Fibroblast of pulmonary artery (primary cell): ENCODE measurements at places on chromosomes 7 and 10.
A peak's percentile ranks its signal among the peaks of the same experiment; 100 is the strongest.

DNA sequence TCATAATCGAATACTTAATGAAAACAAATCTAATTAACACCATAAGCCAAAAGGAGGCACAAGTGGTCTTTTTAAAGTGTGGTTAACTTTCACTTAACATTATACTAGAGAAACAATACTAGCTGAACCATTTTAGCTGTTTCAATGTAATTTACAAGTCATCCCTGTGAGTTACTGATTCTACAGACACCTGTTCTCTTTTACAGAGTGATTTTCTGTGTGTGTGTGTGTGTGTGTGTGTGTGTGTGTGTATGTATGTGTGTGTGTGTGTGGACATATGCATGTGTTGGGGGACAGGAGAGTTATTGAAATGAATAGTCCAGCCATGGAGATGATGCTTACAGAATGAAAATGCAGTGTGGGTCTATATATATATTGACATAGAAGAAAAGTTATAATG lies 200.2 kb downstream of the DNAJC1 start:
- DNase-seq = no peak

GRCh38 chr7:100483722-100484672 lies at the start of gene NYAP1:
TSS of gene NYAP1 (plus strand) at chr7:100483927. CDS start at chr7:100485312, 1,385 bp downstream.
- peak; percentile 62 for DNase-seq

- DNase-seq = no peak
Measured at GRCh38 chr10:1287971-1288401, 231.8 kb downstream of the WDR37 start.

DNA sequence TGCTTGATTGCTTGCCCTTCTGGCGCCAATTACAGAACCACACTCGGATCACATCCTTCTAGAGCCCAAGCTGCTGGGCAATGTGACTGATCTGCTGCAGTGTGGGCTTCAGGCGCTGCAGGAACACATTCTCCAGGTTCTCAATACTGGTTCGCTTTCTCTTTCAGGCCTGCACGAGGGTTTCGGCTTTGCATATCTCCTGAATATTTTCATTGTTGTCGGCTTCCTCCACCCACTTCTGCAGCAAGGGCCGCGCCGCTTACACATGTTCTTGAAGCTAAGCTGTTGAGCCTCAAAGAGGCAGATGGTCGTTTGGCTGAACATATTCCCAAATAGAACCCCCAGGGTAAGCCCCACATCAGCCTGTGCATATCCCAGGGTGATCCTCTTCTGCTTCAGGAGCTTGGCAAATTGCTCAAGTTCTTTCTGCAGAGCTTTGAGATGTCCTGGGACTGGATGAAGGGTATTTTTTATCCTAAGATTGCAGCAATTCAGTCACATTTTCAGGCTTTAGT lies 64.6 kb downstream of the HERC4 start:
- DNase-seq = no peak

DNA sequence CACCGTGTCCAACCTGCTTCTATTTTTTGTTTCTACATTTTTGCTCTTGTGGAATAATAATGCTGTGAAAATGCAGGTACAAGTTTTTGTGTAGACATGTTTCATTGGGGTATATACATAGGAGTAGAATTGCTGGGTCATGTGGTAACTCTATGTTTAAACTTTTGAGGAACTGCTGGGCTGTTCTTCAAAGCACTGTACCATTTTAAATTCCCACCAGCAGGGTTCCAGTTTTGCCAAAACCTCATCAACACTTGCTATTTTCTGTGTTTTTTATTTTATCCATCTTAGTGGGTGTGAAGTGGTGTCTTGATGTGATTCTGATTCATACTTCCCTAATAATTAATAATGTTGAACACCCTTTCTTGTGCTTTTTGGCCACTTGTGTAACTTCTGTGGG lies 138.6 kb downstream of the RGS10 start:
- DNase-seq = no peak

GRCh38 chr10:31393844-31394243 lies 74.8 kb downstream of the ZEB1 start:
- no peak for DNase-seq

DNA sequence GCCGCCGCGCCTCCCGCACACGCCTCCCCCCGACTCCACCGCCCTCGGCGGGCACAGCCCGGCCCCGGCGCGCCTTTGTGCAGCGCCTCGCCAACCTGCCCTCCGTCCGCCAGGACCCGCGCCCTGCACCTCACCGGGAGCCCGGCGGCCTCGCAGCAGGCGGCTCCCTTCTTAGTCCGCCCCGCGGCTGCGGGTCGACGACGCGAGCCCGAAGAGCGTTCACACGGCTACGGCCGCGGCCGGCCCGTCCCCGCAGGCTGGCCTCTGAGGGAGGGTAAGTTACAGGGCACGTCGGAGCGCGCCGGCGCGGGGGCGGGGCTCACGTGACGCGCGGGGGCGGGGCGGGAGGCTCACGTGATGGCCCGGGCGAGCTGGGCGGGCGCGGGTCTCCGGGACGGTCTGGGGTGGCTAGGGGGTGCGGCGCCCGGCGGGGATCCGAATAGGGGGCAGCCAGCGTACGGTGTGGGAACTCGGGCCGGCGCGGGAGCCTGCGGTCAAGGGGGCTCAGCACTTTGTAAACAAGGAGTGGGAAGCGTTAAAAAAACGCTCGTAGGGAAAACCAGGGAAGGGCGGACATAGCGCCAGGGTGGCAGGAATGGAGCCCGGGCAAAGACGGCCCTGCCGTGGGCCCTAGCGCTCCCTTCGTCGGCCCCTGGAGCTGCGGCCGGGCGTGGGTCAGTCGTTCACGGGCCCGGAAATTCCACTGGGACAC lies at the start of gene ARHGAP12:
Gene ARHGAP12, minus strand, starts transcription at position 283 of the 712 bp plus-strand sequence. CDS start 19,976 bp downstream, outside the sequence.
- peak; percentile 82 for DNase-seq

GRCh38 chr7:139562961-139563565 lies 39.6 kb downstream of the CLEC2L start:
- no peak for DNase-seq

DNA sequence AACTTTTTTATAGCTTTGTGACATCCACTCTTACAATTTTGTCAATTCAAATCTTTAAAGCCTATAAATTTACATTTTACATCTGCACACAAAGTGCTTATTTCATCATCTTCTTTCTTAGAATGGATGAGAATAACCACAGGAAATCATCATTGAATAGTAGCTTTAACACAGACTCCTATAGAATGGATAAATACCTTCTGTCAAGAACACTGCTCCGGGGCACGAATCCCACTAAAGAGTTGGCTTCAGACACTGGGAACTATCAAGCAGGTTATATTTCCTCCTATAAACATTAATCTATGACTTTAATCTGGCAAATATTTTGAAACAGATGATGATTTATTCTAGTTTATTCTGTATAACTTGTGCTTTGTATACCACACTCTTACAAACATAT lies 269.7 kb upstream of the TPK1 start:
- no peak for DNase-seq

DNA sequence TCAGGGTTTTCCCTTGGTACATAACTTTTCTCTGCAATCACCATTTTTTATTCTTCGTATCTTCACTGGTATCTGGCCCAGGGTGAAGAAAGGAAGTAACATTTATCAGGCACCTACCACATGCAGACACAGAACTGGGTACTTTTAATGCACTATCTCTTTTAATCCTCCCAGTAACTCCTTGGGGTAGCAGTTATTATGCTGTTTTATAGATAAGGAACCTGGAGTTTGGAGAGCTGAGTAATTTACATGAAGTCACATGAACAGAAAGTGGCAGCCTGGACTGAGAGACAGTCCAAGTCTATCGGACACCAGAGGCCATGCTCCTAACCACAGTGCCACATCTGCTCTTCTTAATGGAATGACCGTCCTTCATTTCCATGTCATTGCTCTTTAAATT lies 117.1 kb upstream of the PODXL start:
- DNase-seq = no peak

- peak; percentile 93 for DNase-seq
Measured at GRCh38 chr7:34108165-34108564, 202.8 kb downstream of the BMPER start.

DNA sequence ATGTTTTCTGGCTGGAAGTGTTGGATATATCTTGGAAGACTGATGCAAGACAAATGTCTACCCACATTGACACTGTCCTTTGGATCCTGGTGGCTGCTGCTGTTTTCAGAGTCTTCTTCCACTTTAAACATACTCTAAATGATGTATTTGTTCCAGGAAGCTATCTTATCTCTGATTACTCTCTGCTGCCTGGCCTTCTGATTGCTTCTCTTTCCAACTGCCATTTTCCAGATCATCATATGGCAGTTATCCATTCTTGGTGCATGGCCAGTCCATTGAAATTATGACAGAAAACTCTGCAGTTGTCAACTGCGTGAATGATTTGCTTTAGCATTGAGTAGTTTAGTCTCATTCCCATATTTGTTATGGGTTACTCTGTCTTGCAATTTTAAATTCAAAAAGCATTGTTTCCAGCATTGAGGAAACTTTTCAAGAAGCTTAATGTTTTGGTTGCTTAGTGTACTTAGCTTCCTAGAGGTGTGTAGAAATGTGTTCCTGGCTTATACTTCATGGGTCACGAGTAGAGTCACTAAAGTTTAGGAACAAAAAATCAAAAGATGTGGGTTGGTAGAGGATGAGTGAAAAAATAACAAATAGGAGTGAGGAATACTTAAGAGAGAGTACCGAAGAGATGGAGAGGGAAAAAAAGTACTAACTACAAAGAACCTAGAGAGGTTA lies 268.3 kb upstream of the MTPN start:
- no peak for DNase-seq

- no peak for DNase-seq
Measured at GRCh38 chr10:51377932-51378599, 303.8 kb downstream of the PRKG1 start.

DNA sequence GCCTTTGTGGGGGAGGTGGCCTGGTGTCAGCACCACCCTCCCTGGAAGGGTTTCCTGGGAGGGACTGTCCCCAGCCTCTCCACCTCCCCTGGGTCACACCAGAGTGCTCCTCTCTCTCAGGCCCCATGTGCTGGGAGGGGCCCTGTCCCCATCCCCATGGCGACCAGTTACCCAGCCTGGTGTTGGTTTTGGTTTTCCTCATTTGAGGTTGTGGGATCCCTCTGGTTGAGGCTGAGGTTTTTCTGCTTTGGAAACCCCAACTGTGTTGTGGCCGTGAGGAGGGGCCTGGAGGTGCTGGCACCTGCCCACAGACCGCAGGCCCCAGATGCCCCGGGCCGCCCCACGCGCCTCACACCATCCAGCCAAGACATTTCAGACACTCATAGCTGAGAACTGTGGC lies 106.3 kb downstream of the GRK5 start:
- no peak for DNase-seq

DNA sequence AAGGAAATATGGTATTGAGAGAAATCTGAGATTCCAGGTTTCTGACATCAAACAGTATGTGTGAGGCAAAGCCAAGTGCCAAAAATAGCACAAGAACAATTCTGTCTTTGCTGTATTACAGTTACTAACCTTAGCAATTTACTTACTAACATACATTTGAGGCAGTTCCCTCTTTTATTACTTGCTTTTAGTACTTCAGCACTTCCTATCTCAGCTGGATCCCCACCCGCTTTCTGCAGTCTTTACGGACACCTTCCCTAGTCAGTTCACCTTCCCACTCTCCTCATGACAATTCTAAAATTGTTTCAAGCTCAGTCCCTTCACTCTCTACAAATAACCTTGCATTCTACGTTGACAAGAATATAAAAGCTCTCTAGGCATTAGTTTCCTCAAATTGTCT lies 79.2 kb downstream of the ELAPOR2 start:
- no peak for DNase-seq

DNA sequence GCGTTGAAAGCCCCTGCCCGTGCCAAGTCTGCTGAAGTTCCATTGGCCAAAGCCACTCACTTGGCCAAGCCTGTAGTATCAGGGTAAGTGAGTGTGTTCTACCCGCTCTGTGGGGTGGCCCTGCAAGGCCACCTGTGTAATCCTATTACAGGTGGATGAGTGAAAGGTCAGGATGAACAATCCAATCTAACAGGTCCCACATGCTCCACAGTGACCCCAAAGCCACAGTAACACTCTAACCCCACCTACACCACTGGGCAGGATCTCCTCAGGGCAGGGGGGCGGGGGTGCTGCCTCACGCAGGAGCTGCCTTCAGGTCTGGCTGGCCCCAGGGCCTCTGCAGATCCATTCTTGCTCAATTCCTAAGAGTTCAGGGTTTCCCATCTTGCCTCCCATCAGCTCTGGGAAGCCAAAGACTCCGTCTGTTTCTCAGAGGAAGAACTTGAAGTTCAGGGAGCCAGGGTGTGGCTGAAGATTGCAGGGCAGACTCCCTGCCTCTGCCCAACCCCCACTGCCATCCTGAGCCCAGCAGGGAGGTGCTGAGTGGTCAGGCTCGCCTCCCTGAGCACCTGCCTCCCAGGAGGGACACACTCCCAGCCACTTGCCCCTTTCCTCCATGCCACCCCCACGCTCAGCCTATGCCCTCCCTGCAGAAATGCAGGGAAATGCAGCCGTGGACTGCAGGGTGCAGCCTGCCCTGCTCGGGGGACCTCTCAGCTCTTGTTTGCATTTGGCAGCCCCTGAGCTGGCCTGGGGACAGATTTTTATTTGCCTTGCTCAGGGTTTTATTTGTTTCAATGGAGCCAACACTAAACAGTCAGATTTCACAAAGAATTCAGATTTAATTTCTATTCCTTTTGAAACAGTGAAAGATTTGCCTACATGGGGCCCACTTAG lies 9.8 kb upstream of the COMTD1 start:
- no peak for DNase-seq

DNA sequence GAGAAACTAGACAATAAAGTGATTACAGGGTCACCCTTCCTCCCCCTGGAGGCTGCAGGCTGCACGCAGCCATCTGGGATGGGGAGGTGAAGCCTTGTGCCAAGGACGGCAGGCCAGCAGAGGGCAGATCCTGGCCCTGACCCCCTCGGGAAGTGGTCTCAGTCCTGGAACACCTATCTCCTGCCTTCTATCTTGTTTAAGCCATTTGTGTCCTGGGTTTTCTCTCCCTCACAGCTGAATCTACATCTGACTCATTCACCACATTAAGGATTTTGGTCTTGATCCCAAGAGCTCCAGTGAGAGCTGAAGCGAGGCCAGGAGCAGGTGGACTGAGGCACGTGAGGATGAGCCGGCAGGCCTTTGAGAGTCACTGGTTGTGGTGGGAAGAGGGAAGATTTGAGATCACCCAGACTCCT lies 16.4 kb upstream of the PARP12 start:
- DNase-seq = peak; percentile 31

DNA sequence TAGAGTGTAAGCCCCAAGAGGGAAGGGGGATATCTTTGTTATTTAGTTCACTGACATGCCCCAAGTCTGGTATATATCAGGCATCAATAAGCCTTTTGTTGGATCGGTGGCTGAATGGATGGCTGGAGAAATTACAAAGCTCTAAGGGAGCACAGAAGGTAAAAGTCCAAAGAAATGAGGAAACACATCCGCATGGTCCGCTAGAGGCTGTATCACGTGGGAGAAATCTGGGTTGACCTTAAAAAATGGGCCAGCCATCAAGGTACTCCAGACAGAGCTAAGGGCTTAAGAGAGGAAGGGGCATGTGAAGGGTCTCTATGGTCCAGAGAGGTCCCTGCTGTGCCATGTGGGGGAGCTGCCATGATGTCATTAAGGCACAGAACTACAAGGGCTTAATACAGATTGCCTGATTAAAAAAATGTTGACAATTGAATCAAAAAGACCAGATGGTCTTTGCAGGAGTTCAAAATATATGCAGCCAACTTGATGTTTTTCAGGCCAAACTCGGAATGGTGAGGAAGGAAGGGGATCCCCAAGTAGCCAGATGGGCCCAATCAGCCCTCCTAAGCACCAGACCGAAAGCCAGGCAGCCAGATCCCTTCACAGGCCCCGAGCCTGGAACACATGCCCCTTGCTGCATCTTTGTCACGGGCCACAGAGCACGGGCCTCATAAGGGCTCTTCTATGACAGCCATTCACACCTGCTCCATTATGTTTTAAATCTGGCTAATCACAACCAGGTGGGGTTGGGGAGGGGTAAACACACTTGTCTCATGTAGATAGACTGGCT lies 31.9 kb downstream of the SCRN1 start:
- DNase-seq = no peak
